ENCODE measurements at places on chromosomes 2 and 18.

DNA sequence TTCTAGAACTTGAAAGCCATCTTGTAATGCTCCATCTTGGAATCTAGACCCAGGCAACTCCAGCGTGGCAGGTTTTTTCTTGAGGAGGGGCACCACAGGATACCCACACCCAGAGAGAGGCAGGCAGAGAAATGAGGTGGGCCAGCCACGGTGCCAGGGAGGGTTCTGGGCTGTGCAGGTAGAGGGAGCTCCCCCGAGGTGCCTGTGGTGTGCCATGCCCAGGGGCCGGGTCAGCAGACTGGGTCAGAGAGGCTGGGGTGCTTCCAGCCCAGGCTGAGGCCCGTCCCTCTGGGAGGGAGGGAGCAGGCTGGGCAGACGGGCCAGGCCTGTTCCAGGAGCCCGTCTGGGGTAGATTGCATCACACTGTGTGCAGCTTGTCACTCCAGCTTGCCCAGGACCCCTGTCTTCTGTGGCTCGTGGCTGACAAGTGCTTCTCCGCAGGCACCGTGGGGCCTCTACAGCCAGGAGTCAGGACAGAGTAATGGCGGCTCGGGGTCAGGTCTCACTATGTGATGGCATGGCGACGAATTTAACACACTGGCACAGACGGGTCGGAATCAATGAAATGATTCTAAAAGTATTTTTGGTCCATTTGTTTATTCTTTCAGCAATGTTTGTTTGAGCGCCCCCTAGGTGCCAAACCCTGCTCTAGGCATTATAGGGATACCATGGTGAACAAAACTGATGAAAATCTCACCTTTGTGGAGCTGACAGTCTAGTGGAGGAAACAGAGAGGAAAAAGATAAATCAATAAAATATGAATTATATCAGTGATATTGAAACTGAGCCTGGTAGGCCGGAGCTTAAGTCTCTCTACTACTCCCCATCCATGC is 144.0 kb downstream of the ACOXL start:
- no peak for DNase-seq

DNA sequence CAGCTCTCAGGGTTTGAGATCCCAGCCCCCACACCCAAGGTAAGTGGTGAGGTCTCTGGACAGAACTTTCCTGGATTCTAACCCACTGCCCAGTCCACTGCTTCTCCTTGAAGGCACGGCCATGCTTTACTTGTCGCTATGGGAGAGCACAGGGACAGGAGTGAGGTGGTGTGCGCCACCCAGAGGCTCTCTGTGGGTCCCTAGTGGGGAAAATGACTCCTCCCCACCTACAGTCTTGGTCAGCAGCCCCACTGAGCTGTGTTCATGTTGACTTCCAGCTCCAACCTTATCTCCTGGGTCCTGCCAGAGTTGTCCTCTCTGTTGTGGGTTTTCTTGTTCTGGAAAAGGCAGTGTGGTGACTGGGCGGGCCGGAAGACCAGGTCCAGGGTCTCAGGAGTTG is 11.1 kb downstream of the TET3 start:
- no peak for DNase-seq

- no peak for DNase-seq
Observed at GRCh38 chr18:48688961-48689360, 150.1 kb downstream of the CTIF start.

DNA sequence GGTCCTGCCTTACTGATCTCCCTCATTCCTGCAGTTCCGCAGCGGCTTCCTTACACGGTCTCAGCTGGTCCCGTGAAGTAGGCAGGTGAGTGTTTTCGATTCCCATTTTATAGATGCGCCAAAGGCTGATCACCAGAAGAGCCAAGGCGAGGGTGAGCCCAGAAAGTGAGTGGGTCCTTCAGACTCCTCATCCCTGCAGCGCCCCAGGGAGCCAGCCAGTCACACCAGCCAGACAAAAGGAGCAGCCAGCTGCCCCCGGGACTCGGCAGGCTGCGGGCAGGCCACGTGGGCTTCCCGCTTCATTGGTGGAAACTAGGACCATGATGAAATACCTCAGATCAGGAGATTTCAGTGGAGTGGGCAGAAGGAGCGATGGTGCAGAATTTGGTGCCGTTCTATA is 85.9 kb downstream of the SMAD7 start:
- DNase-seq: no peak

- no peak for DNase-seq
Observed at GRCh38 chr18:68780802-68781635, 16.9 kb upstream of the CCDC102B start.

- DNase-seq: no peak
Observed at GRCh38 chr18:61714421-61714820, 178.4 kb downstream of the RNF152 start.

GRCh38 chr18:75068682-75069435 is 140.1 kb downstream of the PTGR3 start:
- no peak for DNase-seq

Data from HT-29 (cell line).